ENCODE measurements at places on chromosomes 7 and 10.

DNA sequence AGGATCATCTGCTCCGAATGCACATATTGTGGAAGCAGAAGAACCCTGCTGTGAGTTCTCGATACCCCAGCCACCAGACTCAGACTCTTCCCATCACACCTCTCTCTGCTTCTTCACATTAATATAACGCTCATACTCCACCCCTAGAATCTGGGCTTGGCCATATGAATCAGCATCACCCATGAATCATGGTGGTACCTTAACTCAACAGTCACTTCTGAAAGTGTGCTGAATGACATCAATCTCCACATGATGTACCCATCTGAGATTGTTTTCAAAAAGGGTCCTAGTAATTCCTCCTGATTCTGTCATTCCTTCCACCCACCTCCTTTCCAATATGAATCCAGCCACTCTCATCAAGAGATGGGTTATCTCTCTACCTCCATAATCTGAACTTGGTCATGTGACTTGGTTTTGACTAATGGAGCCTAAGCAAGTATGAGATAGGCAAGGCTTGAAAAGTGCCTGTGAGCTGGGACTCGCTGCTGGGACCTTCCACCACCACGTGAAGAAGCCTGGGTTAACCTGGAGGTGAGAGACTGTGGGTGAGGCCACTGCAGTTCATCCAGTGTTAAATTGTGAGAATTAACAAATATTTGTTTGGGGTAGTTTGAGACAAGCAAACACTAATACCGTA lies 15.4 kb downstream of the YWHAG start:
- no peak for DNase-seq

GRCh38 chr7:47663851-47664250 lies 81.9 kb upstream of the TNS3 start:
- DNase-seq, result no peak

DNA sequence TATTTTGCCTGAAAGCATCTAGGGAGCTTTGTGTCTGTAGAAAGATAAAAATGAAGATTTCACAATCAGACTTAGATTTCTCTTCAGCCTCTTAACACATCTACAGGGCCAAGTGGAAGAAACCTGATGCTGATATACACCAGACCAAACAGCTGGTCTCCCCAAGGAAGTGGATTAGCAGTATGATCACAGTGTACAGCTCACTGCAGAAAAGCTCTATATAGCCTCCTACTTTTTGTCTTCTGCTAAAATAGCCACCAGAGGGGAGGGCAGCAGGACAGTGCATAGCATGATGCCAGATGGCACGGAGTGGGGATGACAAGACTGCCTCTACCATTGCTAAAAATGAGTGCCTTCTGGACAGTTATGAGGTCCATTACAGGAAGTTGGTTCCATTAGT lies 16.0 kb downstream of the FAM13C start:
- no peak for DNase-seq

GRCh38 chr10:100878291-100878910 lies 34.4 kb upstream of the SLF2 start:
- peak; percentile 32 for DNase-seq

DNA sequence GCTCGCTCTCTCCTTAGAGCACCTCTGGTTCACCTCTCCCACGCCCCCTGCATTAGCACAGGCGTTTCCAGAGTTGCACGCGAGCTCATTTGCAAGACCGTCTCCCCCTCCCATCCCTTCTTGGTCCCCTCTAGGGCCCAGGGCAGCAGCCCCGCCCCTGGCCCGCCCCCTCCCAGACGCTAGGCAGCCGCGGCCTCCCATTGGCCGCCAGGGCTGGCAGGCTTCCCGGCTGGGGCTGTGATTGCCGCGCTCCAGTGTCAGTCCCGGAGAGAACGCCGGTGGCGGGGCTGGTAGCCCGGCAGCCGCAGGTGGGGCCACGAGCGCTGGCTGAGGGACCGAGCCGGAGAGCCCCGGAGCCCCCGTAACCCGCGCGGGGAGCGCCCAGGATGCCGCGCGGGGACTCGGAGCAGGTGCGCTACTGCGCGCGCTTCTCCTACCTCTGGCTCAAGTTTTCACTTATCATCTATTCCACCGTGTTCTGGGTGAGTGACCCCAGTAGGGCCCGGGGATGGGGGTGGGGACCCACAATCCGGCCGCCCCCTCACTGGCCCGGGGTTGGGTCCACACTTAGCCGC lies at the start of gene TSPAN15:
TSPAN15 (plus strand) TSS at position 257 of the 575 bp plus-strand sequence; CDS start at position 387, 130 bp downstream.
- DNase-seq, result peak; percentile 62

DNA sequence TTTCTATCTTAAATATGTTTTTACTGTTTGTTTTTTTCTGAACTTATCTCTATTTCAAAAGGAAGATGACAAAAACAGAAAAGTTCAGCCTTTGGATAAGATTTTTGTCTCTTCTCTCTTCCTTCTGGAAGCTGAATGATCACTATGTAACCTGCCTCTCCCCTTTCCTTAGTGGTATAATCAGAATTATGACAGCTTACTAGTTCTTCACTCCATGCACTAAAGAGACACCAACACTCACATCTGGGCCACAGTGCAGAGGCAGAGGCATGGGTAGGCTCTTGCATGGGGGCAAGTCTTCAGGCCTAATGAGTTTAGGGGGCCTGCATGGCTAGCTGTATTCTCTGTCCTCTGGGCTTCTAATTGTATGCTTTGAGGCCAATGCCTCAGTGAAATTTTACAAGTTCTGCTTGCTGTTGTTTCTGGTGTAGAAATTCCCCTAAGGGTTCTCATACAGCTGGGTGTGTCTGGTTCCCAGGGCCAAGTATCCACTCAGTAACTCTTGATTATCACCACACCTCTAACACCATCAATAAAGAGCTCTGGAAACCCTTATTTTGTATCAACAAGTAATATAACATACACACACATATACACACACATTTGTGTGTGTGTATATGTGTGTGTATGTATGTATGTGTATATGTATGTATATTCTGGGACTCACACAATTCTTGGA lies 96.8 kb upstream of the POM121L12 start:
- DNase-seq, result no peak
